GF-D8 (cell line): ENCODE measurements at places on chromosomes 12 and 14.

- DNase-seq: no peak
Measured at GRCh38 chr14:59087240-59087639, 101.2 kb upstream of the DAAM1 start.

DNA sequence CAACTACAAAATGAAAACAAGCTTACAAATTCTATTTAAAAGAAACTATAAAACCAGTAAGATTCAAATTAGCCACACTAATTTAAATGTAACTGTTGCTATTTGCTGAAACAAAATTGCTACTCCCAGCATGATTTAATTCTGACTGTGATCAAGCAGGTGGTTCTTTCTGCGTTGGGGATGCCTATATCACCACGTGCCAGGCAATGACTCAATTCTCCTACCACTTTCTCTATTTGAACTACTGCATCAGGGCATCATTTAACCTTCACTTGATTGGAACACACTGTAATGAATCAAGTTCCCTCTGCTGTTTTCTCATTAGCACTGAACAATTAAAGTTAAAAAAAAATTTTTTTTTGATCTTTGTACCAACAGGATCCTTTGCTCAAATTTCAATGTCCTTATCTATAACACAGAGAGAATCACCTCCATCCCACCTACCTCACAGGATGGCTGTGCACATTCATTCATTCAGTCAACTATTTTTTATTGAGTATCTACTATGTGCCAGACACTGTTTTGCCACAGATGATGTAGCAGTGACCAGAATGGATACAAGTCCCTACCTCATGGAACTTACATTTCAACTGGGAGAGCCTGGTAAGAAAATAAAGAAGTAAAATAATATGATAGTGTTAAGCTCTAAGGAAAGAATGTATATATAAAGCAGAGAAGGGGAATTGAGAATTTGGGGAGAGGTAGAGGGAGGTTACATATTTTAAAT is 8.0 kb upstream of the ACTN1 start:
- DNase-seq: no peak

- no peak for DNase-seq
Measured at GRCh38 chr12:119705182-119705581, 37.2 kb downstream of the PRKAB1 start.

- DNase-seq: no peak
Measured at GRCh38 chr12:96420277-96420835, 20.1 kb upstream of the CDK17 start.

DNA sequence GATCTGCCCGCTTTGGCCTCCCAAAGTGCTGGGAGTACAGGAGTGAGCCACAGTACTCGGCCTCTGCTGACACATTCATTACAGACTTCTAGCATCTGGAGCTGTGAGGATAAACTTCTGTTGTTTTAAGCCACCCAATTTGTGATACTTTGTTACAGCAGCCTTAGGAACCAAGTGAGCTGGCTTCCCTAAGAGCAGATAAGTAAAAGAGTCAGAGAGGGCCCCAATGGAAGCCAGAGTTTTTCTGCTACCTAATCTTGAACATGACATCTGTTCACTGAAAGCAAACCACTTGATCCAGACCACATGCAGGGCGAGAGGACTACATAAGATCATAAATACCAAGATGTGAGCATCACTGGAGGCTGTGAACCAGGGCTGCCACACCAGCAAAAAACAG is 3.7 kb upstream of the MAPKAPK5 start:
- DNase-seq: no peak

DNA sequence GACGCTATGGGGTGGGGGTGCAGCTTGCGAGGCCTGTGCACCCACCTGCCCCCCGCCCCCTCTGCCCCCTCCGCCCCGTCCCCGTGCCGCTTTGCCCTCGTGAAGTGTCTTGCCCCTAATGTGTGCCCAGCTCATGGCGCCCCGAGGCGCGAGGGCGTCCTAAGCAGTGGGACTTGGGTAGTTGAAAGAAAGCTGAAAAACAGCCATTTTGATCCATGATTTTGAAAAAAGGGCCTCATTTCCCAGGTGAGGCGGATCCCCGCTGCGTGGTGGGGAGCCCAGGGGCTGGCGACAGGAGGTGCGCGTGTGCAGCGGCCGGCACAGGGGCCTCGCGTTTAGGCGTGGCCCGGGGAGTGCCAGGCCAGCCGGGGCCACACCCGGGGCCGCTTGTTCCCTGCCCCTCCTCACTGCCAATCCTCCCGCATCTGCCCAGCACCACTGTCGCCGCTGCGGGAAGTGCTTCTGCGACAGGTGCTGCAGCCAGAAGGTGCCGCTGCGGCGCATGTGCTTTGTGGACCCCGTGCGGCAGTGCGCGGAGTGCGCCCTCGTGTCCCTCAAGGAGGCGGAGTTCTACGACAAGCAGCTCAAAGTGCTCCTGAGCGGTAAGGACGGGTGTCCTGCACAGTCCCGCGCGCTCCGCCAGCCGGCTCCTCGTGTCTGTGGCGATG is 11.8 kb downstream of the ZFYVE21 start:
- DNase-seq: no peak

DNA sequence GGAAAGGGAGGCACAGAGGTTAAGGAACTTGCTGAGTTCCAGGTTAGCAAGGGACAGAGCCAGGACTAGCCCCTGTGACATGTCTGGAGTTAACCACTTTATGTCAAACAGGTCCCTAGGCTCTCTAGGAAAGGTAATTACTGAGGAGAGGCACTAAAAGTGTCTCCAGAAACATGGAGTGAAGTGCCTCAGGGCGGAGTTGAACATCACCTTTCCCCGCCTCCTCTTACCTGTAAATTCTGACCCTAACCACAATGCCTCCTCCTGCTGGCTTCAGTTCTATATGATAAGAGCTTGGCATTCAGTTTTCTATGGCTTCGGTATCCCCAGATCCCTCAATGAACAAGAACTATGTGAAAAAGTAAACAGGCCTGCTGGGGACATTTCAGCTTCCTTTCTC is 18.1 kb downstream of the RPH3A start:
- DNase-seq: no peak

DNA sequence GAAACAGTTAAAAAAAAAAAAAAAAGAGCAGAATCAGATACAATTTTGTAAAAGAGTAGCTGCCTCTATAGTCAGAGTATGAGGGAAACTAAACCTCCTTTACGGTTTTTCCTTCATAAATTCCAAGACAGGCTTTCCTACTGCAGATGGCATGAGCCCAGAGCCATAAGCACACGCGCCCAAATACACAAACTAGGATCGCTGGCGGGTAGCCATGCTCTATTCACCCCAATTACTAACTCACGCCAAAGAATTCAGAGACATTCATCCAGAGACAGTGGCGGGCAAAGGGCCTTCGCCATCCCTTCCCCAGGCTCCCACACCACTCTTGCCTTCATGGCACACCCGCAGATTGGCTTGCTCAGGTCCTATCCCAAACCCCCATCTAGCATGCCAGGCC is 48.2 kb downstream of the MOK start:
- DNase-seq: no peak

- DNase-seq: no peak
Measured at GRCh38 chr14:55976219-55976618, 142.0 kb upstream of the PELI2 start.

DNA sequence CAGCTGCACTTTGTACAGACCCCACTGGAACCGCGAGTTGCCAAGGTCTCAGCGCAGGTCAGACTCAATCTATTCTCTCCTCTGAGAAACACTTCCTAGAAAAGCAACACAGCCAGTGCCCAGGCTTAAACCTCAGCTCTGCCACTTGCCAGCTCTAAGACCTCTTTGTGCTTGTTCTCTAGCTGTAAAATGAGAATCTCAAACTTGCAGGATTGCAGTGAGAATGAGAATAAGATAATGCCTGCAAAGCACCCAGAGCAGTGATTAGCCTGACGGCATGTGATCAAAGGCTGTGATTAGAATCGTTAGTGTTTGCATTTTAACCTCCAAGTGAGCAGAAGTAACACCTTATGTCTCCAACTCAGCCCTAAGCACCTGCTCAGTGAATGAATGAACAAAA is 21.3 kb downstream of the ANO2 start:
- no peak for DNase-seq

DNA sequence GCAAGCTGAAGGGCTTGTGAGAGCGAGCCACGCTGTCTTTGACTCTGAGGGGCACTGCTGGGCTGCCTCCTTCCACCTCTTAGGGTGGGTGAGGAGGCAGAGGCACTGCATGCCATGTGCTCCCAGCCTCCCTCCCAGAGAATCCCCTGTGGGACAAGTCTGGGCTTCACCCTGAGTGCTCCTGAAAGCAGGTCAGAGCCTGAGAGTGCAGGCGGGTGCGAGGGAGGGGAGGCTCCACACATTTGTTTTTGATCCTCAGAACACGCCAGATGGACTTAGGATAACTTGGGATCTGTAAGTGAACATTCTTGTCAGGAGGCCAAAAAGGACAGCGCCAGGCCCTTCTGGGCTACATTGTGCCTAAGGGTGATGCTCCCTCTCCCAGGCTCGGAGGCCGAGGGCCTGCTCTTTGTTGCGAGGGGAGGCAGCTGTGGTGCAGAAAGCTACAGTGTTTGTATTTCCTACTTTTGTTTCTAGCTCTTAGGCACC is 155.4 kb downstream of the TMX1 start:
- DNase-seq: no peak

DNA sequence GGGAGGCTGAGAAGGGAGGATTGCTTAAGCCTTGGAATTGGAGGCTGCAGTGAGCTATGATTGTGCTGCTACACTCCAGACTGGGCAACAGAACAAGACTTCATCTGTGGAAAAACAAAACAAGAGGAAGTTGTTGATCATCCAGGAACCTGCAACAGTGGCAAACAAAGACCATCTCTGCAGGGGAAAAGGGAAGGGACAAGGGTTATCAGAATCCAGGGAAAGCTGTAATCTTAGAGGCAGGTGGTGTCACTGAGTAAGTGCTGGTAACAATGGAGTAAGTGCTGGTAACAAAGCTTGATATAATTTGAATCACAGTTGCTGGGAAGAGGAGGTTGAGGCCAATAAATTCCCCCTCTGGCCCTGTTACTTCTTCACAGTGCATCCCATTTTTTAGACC is 27.5 kb upstream of the DCN start:
- DNase-seq: no peak

DNA sequence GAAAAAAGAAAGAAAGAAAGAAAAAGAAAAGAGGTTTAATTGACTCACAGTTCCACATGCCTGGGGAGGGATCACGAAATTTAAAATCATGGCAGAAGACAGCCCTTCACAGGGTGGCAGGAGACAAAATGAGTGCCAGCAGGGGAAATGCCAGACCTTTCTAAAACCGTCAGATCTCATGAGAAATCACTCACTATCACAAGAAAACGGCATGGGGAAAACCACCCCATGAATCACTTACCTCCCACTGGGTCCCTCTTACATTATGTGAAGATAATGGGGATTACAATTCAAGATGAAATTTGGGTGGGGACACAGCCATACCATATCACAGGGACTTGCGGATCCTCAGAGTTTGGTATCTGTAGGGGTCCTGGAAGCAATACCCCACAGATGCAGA is 16.3 kb upstream of the EGLN3 start:
- DNase-seq: no peak

DNA sequence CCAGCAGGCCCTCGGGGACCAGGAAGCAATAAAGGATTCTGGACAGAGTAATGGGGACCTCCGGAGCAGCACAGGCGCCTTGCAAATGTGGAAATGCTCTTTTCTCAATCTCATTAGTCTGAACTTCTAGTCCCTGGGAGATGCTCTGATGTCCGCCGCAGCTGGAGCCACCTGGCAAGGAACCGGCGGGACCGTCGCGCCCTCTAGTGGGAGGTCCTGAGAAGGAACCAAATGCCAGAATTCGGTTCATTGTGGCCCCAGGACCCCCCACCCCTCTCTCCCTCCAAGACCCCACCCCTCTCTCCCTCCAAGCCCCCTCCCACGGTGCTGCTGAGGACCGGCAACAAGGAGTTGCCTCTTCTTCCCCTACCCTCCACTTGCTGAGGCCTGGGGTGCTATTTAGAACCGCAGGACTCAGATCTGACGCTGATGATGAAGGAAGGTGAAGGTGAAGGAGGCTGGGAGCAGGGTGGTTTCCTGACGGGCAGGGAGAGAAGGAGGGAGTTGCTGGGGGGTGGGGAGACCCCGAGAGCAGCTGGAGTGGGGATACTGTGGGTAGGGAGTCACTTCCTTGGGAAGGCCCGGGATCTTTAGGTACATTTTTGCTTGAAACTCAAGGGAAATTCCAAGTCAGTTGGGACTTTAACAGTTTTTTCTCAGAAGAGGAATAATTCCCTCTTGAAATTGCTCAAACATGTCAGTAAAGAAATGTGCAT is 42.5 kb downstream of the SMIM41 start:
- no peak for DNase-seq

DNA sequence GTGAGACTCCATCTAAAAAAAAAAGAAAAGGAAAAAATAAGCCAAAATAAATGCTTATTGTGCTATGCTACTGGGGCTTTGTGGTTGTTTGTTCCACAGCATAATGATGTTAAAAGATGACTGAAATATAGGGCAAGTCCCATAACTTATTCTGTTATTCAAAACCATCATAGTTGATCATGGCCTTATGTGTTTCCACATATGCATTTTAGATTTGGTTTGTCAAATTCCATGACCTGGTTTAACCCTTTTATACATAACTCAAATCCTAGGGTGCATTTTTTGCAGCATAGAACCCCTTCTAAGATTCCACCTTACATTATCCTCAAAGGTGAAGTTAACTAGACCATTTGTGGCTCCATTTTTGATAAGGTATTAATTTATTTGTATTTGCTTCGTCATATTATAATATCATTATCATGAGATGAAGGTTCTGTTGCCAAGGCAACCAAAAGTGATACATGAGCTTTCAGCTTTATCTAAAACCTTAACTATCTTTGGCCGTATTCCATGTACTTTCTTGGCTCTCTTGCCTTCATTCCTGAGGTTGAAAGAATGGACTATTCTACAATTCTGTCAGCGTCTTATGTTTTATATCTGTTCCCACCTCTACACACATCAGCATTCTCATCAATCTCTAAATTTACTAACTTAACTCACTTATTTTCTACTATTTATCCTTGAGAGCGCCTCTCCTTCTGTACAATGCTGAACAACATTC is 138.7 kb upstream of the DYRK2 start:
- no peak for DNase-seq
